Parietal lobe (tissue), 2 donors: ENCODE measurements at places on chromosomes 12 and 14. TPM values are rescaled to one million over a fixed set of nuclear protein-coding genes. Genes with fewer than 3 reads are reported as not detected.

SYCP3 gene
- 1.3 TPM for total RNA-seq

RAB35 gene
- 31.0 TPM for total RNA-seq

AMIGO2 gene
- total RNA-seq: 12.5 TPM

CDH24 gene
- 22.5 TPM for total RNA-seq

MSRB3 gene
- total RNA-seq: 3.4 TPM

TAS2R14 gene
- total RNA-seq: 30.4 TPM

TESPA1 gene
- not detected for total RNA-seq

GARIN6 gene
- not detected for total RNA-seq

HCAR2 gene
- total RNA-seq: not detected

DPPA3 gene
- not detected for total RNA-seq

KCNMB4 gene
- 55.1 TPM for total RNA-seq

FAM186B gene
- not detected for total RNA-seq

CD4 gene
- 1.9 TPM for total RNA-seq

ACOT6 gene
- total RNA-seq: not detected

P2RX7 gene
- 3.4 TPM for total RNA-seq

CLEC9A gene
- total RNA-seq: not detected

RNASE1 gene
- 7.8 TPM for total RNA-seq

NEUROD4 gene
- 4.4 TPM for total RNA-seq

POTEM gene
- not detected for total RNA-seq

ISM2 gene
- not detected for total RNA-seq

SLC10A1 gene
- not detected for total RNA-seq

JDP2 gene
- total RNA-seq: 2.5 TPM

SNRPF gene
- 28.8 TPM for total RNA-seq

SRSF9 gene
- total RNA-seq: 93.9 TPM

SNAPC1 gene
- 4.4 TPM for total RNA-seq

SLC2A14 gene
- not detected for total RNA-seq

SMIM41 gene
- not detected for total RNA-seq

MMP14 gene
- 8.5 TPM for total RNA-seq

PLBD1 gene
- 0.94 TPM for total RNA-seq

HOXC10 gene
- total RNA-seq: not detected

IAPP gene
- not detected for total RNA-seq

FBRSL1 gene
- 15.0 TPM for total RNA-seq

GALNT9 gene
- 7.2 TPM for total RNA-seq

DLST gene
- total RNA-seq: 64.5 TPM

PTHLH gene
- total RNA-seq: not detected

KRT79 gene
- total RNA-seq: not detected

PPM1H gene
- 9.7 TPM for total RNA-seq

CORO1C gene
- total RNA-seq: 221 TPM

GPD1 gene
- total RNA-seq: 23.8 TPM

CACNA1C gene
- total RNA-seq: 54.8 TPM

OR6C2 gene
- not detected for total RNA-seq

CYP46A1 gene
- 5.3 TPM for total RNA-seq

RD3L gene
- not detected for total RNA-seq

P2RX2 gene
- not detected for total RNA-seq

TAS2R30 gene
- 55.7 TPM for total RNA-seq

HOXC9 gene
- not detected for total RNA-seq

BDKRB2 gene
- 0.31 TPM for total RNA-seq

ADCY4 gene
- total RNA-seq: 3.1 TPM

CCNT1 gene
- total RNA-seq: 57.9 TPM

TMPRSS12 gene
- not detected for total RNA-seq

LRRC74A gene
- not detected for total RNA-seq

SERPINA9 gene
- total RNA-seq: not detected
